Activated T-helper 1 cell treated with anti-CD3 and anti-CD28 coated beads, Interleukin-2, amount 50 U/mL, for 16 hours (primary cell): ENCODE measurements at places on chromosomes 4 and X.

DNA sequence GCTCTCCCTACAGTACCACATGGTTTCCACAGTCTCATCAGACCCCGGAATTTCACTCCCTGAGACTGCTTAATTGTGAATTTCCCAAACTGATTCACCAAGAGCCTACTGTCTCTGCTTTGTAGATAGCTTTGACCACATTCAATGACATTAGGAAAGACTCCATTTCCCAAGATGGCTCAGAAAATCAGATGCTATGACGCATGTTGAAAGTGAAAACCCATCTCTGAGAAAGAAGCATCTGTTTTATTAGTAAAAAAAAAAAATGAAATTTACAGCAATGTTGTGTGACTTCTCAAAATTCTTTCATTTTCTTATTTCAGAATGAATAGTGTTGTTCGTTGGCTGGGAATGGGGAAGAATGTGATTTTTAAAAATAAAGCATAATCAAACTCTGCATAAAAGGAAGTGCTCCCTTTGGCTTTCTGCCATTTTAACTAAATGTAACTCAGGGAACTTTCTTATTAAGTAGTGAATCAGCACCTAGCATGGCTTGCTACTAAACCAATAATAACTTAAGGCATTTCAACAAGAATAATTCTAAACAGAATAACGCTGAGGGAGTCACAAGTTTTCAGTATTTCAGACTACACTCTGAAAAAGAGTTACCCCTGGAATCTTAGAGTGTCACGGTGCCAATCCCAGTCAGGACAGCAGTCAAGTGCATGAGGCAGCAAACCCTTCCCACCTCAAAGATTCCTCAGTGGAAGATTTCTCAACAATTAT is 97.4 kb upstream of the MYOZ2 start:
- no peak for DNase-seq

DNA sequence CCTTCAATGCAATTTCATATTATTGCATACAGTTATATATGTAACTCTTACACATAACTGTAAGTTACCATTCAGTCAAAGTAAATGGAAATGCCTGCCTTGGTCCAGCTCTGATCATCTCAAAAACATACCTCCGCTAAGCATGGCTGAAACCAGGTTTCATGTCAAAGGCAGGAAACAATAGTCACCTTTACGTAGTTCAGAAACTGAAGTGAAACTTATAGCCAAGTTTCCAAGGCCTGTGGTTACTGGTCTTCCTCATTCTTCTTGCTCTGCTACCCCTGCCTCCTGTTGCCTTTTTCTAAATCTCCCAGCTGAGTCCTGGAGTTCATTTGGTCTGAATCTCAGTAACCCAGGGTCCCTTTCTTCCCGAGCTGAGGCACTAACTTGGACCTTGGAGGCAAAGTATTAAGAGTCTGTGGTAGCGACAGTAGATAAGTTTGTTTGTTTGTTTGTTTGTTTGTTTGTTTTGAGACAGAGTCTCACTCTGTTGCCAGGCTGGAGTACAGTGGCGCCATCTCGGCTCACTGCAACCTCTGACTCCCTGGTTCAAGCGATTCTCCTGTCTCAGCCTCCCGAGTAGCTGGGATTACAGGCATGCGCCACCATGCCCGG is 30.8 kb downstream of the DAPP1 start:
- DNase-seq = no peak

GRCh38 chr4:109465069-109465468 is 31.5 kb downstream of the SEC24B start:
- no peak for DNase-seq

DNA sequence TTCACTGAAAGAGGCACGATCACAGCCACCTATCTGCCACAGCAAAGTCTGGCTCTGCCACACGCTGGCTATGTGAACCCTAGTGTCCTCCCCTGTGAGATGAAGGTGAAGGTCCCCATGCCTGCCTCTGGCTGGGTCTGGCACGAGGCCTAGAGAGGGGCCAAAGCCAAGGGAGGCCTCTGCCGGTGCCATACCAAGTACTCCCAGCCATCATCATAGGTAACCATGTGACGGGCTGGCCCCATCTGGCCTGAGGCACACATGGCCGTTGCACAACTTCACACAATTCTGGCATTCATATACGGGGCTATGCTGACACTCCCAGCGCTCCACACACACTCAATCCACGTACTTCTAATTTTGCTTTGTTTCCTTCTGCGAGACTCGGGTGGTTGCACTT is 15.3 kb downstream of the NOP14 start:
- no peak for DNase-seq

DNA sequence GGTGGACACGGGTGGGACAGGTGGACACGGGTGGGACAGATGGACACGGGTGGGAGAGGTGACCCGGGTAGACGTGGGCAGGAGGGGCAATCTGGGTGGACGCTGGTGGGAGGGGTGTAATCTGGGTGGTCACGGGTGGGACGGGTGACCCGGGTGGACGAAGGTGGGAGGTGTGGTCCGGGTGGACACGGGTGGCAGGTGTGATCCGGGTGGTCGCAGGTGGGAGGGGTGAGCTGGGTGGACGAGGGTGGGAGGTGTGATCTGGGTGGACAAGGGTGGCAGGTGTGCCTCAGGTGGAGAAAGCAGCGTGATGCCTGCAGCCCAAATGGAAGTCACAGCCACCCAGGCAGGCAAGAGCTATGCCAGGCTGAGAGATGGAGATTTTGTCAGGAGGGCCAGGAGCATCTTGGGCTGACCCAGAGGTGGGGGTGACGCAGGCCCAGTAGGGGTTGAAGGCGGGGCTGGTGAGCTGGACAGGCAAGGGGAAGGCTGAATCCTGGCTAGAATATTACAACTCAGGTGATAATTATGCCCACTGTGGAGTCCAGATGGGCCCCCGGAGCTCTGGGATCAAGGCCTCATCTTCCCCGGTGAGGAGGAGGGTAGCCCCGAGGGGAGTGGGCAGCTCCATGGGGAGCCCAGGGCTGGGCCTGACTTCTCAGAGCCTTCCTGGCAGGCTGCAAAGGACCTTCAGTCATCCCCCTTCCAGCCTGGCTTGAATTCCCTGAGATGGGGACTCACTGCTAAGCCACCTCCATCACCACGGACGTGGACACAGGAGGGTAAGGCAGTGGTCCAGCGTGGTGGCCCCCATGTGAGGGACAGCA is 100.0 kb downstream of the ADRA2C start:
- no peak for DNase-seq

DNA sequence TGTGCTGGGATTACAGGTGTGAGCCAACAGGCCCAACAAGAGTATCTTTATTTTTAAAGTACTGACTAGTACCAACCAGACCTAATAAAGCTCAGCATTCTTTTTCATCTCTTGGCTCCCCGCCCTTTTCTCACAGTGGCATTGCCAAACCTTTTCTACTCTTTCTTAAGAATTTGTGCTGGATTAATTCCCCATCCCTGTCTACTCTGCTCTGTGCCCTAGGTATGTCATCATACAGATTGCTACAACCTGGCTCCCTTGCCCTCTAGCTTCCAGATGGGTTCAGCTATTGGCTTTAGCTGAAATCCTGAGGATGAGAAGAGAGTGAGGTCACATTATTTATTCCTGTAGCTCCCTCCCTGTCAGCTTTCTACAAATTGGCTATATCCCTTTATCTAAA is 34.9 kb upstream of the CCNI start:
- DNase-seq = no peak

DNA sequence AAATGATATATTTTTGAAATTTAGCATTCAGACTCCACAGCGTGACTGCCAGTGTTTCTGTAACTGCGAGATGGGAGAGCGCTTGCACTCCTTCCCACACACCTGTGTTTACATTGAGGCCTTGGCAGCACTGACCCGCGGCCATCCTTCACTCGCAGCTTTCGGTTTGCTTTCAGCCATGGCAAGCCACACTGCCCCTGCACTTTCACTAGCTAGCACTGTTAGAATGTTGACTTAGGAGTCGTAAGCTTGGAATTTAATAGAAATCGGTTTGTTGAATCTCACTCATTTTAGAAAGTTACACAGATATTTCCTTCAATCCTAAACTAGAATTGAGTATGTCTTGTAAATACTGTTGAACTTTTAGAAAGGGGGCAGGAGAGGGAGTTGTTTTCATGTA is 136.2 kb downstream of the CFAP299 start:
- DNase-seq = no peak

- DNase-seq = no peak
These were observed 646.9 kb upstream of the GALNT7 start for GRCh38 chr4:172521680-172522079.

DNA sequence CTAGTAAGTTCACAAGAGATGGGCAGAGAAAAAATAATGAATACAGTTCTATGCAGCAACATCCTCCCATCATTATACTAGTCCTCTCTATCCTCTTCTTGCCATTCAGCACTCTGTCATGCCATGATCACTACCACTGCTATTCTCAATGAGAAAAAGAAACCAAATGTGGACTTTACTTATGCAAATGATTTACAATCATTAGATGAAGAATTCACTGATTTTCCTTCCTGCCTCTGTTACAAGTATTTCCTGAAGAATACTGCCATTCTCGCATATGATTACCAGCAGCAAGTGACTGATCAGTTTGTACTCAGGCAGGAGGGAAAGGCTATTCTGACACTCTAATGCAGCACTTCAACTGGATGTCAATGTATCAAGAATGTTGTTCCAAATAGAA is 50.3 kb downstream of the WDFY3 start:
- no peak for DNase-seq

GRCh38 chr4:1231637-1232360 is 17.1 kb downstream of the CTBP1 start:
- no peak for DNase-seq
